ENCODE measurements at places on chromosomes 2 and 18.

DNA sequence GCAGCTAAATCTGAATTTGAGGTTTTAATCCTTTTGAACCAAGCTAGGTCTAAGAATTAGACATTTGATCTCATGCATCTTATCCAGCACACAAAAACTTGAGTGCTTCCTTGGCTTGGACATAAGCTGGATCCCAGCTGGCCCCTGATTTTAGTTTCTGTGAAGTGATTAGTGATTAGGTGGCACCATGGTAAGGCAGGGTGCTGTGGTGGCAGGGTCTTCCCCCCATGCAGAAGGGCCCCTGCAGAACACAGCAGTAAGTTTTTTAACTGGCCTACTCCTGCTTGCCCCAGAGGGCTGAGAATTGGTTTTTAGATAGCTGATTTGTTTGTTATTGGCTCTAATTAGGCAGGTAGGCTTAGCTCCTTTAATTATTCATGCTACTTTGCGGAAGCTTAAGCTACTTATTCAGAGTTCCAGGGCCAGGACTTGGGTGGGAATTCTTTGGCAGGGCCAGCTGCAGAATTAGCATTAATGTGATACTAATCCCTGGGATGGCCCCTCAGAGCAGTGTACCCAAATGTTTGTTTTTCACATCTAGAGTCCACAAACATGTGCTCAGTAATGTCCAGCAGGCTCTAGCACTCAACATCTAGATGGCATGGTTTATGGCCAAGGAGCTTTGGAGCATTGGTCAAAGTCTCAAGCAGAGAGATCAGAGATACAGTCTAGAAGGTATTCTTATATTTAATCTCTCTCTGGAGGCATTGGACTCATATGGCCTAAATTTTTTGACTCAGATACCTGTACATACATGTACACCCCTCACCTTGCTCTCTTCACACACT, 99.6 kb downstream of the FMNL2 start:
- no peak for DNase-seq
- no peak overlapping the region for H3K27ac ChIP-seq
- H3K36me3 ChIP-seq = no peaks in the 10 kb centered on the region
- H3K27me3 ChIP-seq = no peaks in the 10 kb centered on the region
- peaks cover 44% of the 10 kb centered on the region for H3K4me1 ChIP-seq
- H3K4me3 ChIP-seq = no peak overlapping the region

- H3K4me3 ChIP-seq = no peak overlapping the region
- no peak overlapping the region for H3K27ac ChIP-seq
- no peak for DNase-seq
- peaks cover 31% of the 10 kb centered on the region for H3K36me3 ChIP-seq
- H3K27me3 ChIP-seq = no peaks in the 10 kb centered on the region
- no peaks in the 10 kb centered on the region for H3K4me1 ChIP-seq
These were observed 90.2 kb upstream of the TWSG1 start for GRCh38 chr18:9244376-9244775.

- no peak overlapping the region for H3K27ac ChIP-seq
- H3K27me3 ChIP-seq = no peaks in the 10 kb centered on the region
- H3K4me3 ChIP-seq = no peak overlapping the region
- DNase-seq = no peak
- H3K36me3 ChIP-seq = no peaks in the 10 kb centered on the region
These were observed 344.6 kb upstream of the CHAC2 start for GRCh38 chr2:53422979-53423378.

DNA sequence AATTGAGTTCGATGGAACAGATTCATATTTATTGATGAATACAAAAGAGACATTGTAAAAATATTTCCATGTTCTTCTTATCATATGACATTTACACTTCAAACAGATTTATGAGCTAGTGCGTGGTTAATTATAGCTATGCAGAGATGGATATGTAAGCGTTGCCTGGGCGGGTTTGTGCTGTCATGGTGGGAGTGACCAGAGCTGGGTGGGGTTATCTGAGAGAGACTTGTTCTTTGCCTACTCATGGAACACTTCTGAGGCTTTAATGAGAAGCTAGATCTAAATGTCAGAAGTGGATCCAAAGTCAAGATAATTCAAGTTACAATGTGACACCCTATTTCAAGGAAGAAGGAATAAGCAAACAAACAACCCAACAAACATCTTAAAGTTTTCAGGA, 162.3 kb upstream of the ZEB2 start:
- H3K27ac ChIP-seq = no peak overlapping the region
- DNase-seq = no peak
- H3K4me1 ChIP-seq = peaks cover 8% of the 10 kb centered on the region

- H3K4me1 ChIP-seq = no peaks in the 10 kb centered on the region
- H3K27ac ChIP-seq = no peak overlapping the region
- H3K36me3 ChIP-seq = no peaks in the 10 kb centered on the region
- DNase-seq = no peak
These were observed 42.3 kb downstream of the GULP1 start for GRCh38 chr2:188333751-188334524.

- H3K27ac ChIP-seq = no peak overlapping the region
- H3K36me3 ChIP-seq = peaks cover 78% of the 10 kb centered on the region
- no peaks in the 10 kb centered on the region for H3K27me3 ChIP-seq
- H3K4me3 ChIP-seq = no peak overlapping the region
- no peaks in the 10 kb centered on the region for H3K4me1 ChIP-seq
These were observed 8.6 kb downstream of the ACP1 start for GRCh38 chr2:273333-273732.

DNA sequence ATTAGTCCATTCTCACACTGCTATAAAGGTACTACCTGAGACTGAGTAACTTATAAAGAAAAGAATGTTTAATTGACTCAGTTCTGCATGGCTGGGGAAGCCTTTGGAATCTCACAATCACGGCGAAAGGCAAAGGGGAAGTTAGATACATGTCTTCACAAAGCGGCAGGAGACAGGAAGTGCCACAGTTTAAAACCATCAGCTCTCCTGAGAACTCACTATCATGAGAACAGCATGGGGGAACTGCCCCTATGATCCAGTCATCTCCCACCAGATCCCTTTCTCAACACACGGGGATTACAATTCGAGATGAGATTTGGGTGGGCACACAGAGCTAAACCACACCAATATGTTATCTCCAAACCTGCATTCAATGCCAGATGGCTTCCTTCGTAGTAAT, 716.1 kb downstream of the DCC start:
- H3K36me3 ChIP-seq = no peaks in the 10 kb centered on the region
- no peak for DNase-seq
- H3K4me3 ChIP-seq = no peak overlapping the region
- no peak overlapping the region for H3K27ac ChIP-seq

GRCh38 chr2:233217892-233218377, 33.5 kb upstream of the ATG16L1 start:
- no peaks in the 10 kb centered on the region for H3K36me3 ChIP-seq
- no peak overlapping the region for H3K27ac ChIP-seq
- peaks cover 6% of the 10 kb centered on the region for H3K4me1 ChIP-seq
- H3K4me3 ChIP-seq = no peak overlapping the region

GRCh38 chr2:18198677-18199076, 320.2 kb downstream of the KCNS3 start:
- no peak overlapping the region for H3K4me3 ChIP-seq
- no peak overlapping the region for H3K27ac ChIP-seq

GRCh38 chr2:152881527-152881926, 163.1 kb downstream of the ARL6IP6 start:
- H3K36me3 ChIP-seq = no peaks in the 10 kb centered on the region
- H3K4me3 ChIP-seq = no peak overlapping the region
- H3K27ac ChIP-seq = no peak overlapping the region

- H3K4me1 ChIP-seq = peaks cover 12% of the 10 kb centered on the region
- DNase-seq = peak; percentile 84
- H3K27ac ChIP-seq = peak overlapping the region; percentile 67
- no peaks in the 10 kb centered on the region for H3K36me3 ChIP-seq
- no peak overlapping the region for H3K4me3 ChIP-seq
These were observed 52.3 kb upstream of the RALBP1 start for GRCh38 chr18:9422816-9423519.

GRCh38 chr18:22962004-22962403, 28.9 kb downstream of the RBBP8 start:
- peaks cover 76% of the 10 kb centered on the region for H3K36me3 ChIP-seq
- no peaks in the 10 kb centered on the region for H3K27me3 ChIP-seq
- H3K4me1 ChIP-seq = peaks cover 5% of the 10 kb centered on the region

- H3K36me3 ChIP-seq = no peaks in the 10 kb centered on the region
- DNase-seq = no peak
- no peak overlapping the region for H3K4me3 ChIP-seq
- H3K27ac ChIP-seq = no peak overlapping the region
- peaks cover 10% of the 10 kb centered on the region for H3K4me1 ChIP-seq
These were observed 247.9 kb upstream of the NT5C1B start for GRCh38 chr2:18837240-18837639.

- H3K4me3 ChIP-seq = no peak overlapping the region
- no peaks in the 10 kb centered on the region for H3K36me3 ChIP-seq
- H3K27ac ChIP-seq = no peak overlapping the region
- H3K4me1 ChIP-seq = peaks cover 5% of the 10 kb centered on the region
- DNase-seq = no peak
- H3K27me3 ChIP-seq = no peaks in the 10 kb centered on the region
These were observed 106.7 kb downstream of the ADCYAP1 start for GRCh38 chr18:1011349-1011748.

DNA sequence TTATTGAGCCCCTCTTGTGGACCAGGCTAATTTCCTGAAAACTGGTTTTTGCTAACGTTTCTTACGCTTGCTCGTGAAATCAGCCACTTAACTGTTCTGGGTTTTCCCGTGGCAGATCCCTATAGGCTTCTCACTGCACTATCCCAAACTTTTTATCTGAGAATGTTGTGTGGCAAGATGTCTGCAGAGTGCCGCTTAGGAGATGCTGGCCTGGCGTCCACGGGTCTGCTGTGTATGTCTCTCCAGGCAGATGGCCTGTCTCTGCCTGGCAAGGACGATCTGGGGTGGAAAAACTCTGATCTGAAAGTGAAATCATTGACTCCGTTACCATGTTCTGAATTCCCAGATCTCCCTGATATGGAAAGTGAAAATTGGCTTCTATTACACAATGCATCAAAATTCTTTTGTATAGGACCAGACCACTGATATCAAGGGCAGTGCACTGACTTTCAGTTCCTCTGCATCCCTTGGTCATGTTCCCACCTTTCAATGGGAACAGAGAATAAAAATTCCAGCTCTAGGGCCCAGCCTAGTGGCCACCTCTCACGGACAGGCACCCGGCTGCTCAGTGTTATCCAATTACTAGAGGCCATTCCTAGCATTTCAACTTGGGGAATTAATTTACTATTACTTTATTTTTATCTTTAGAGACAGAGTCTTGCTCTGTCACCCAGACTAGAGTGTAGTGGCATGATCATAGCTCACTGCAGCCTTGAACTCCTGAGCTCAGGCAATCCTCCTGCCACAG, 154.6 kb downstream of the ACOXL start:
- no peak overlapping the region for H3K4me3 ChIP-seq
- no peaks in the 10 kb centered on the region for H3K4me1 ChIP-seq
- peaks cover 17% of the 10 kb centered on the region for H3K27me3 ChIP-seq
- no peaks in the 10 kb centered on the region for H3K36me3 ChIP-seq
- no peak overlapping the region for H3K27ac ChIP-seq
- DNase-seq = no peak

DNA sequence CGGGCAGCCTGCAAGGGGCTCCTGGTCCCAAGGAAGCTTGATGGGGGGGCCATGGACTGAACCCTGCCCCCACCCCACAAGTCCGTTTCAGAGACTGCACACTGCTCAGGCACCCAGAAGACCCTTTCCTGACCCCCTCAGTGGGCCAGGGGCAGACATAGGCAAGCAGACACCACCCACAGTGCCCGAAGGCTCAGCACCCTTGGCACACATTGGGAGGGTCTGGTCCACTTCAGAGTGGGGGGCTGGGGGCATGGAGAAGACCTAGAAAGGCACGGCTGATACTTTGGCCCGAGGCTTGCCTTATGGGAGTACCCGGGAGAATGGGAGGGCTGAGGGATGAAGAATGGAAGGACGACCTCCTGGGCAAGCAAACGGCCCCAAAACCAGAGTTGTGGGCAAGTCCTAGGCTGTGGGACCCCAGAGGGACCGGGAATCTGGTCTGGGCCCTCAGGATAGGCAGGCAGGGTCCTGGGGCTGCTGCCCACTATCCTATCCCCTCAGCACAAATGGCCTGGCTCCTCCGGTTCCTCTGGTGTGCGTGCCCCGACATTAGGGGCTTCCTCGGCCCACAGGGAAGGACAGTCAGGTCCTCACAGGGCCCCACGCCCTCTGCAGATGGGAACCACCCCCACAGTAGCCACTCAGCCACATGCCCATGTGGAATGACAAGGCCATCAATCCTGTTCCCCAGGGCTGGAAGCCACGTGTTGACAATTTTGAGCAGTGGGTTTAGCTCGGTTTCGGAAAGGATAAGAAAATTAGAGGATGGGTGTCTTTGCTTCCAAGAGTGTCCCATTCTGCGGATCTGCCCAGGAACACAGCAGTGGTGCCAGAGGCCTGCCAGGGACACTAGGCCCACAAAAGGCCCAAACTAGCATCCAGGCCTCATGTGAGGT, 15.0 kb upstream of the GPC1 start:
- DNase-seq = no peak
- H3K4me1 ChIP-seq = no peaks in the 10 kb centered on the region
- H3K4me3 ChIP-seq = no peak overlapping the region
- no peaks in the 10 kb centered on the region for H3K36me3 ChIP-seq
- no peak overlapping the region for H3K27ac ChIP-seq

- H3K27ac ChIP-seq = no peak overlapping the region
- no peaks in the 10 kb centered on the region for H3K27me3 ChIP-seq
These were observed 525.6 kb downstream of the MBD2 start for GRCh38 chr18:53698907-53699306.

GRCh38 chr2:72131371-72131891, 16.2 kb downstream of the CYP26B1 start:
- no peaks in the 10 kb centered on the region for H3K27me3 ChIP-seq
- peaks cover 9% of the 10 kb centered on the region for H3K4me1 ChIP-seq
- DNase-seq = peak; percentile 41
- H3K27ac ChIP-seq = no peak overlapping the region
- no peak overlapping the region for H3K4me3 ChIP-seq

DNA sequence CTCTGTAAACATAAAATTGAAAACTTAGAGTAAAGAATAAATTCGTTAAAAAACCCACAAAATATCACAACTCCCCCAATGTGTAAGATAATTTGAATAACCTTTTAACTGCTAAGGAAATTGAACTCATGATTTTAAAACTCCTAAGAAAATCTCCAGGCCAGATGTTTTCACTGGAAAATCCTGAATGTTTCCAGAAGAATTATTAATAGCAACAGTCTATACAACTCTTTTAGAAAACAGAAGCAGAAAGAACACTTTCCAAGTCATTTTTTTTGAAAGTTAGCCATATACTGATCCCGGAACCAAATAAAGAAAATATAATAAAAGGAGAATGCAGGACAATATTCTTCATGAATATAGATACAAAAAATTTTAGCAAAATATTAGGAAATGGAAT, 165.6 kb downstream of the ACOXL start:
- no peaks in the 10 kb centered on the region for H3K36me3 ChIP-seq
- peaks cover 9% of the 10 kb centered on the region for H3K27me3 ChIP-seq
- H3K27ac ChIP-seq = no peak overlapping the region
- no peak overlapping the region for H3K4me3 ChIP-seq
- DNase-seq = no peak

DNA sequence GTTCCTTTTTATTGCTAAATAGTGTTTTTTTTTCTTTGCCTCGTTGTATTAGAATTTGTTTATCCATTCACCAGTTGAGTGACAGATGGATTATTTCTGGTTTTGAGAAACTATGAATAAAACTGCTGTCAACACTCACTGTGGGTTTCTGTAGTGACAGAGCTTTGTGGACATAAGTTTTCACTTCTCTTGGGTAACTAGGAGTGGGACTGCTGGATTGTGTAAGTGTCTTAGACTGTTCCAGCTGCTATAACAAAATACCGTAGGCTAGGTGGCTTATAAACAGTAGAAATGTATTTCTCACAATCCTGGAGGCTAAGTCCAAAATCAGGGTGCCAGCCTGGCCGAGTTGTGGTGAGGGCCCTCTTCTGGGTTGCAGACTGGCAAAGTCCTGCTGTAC, 71.9 kb downstream of the TNFRSF11A start:
- H3K27ac ChIP-seq = no peak overlapping the region
- no peaks in the 10 kb centered on the region for H3K36me3 ChIP-seq
- DNase-seq = no peak
- no peaks in the 10 kb centered on the region for H3K27me3 ChIP-seq
